ENCODE measurements at places on chromosomes 1 and 21.

GRCh38 chr1:116404699-116405098 is 31.7 kb downstream of the ATP1A1 start:
- no peak for DNase-seq

DNA sequence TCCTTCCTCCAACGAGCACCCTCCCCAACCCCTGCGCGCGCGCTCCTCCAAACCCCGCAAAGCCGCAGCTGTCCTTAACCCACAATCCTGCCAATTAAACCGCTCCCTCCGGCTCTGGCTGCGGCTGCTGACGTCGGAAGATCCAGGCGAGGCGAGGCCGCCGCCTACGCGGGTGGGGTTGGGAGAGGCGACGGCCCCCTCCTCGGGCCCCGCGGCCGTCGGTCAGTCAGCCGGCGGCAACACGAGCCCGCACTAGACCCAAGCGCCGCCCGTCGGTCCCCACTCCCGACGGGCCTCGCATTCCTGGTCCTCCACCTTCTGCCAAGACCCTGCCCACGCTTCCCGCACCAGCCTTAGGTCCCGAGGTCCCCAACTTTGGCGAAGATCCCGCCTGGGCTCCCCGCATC is 75.4 kb downstream of the VWA5B1 start:
- DNase-seq = no peak

DNA sequence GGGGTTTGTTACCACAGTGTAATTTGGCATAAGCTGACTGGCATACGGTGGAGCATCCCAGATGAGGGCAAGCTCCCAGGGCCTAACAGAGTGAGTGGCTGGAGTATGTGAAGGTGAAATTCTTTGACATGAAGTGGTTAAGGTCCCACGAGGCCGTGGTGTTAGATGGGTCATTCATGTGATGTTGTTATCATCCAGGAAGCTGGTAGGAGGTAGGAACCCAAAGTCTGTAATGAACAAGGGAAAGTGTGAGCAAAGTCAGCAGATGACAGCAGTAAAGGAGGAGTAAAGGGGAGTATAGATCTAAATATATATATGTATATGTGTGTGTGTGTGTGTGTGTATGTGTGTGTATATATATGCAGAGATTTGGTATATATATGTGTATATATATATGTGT is 47.6 kb downstream of the MDM4 start:
- no peak for DNase-seq

- DNase-seq = no peak
Measured at GRCh38 chr1:193448682-193449461, 262.5 kb upstream of the B3GALT2 start.

DNA sequence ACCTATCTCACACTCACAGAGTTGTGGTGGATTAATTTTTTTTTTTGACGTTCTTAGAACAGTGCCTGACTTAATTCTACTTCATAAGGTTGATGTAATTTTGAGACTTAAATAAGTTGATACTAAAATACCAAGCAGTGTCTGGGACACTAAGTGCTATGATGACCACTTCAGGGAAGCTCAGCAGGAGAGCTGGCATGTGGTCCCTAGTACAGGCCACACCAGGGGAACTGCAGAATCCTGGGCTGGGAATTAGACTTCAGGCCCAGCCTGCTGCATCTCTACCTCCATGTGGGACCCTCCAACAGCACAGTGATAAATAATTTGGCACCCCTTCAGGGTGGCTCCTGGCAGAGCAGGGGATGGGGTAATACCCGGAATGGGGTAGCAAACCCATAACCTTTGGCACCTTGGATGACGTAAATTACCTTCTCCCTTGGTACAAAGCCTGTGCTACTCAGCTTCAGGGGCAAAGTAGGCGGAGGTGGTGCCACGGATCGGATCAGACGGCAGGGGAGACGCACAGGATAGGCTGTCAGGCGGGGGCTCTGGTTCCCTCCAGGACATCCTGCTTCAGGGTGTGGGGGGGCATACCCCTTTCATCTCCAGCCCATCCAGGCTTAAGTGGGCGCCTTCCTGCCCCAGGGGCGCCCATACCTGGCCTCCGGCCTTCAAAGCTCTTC is 4.8 kb downstream of the MFSD2A start:
- DNase-seq = no peak

- no peak for DNase-seq
Measured at GRCh38 chr1:53686965-53687267, 52.0 kb downstream of the GLIS1 start.

DNA sequence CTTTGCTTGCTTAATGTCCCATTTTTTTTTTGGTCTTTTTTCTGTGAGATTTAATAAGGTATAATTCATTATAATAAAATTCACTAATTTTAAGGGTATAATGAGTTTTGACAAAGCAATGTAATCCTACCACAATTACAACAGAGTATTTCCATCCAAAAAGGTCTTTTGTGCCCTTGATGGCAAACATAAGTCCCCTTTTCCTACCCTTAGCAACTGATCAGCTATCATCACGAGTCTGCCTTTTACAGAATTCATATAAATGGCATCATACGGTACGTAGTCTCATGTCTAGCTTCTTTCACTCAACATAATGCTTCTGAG is 7.5 kb downstream of the SDHB start:
- DNase-seq = no peak

- DNase-seq = no peak
Measured at GRCh38 chr1:55217226-55217986, 2.2 kb upstream of the USP24 start.

DNA sequence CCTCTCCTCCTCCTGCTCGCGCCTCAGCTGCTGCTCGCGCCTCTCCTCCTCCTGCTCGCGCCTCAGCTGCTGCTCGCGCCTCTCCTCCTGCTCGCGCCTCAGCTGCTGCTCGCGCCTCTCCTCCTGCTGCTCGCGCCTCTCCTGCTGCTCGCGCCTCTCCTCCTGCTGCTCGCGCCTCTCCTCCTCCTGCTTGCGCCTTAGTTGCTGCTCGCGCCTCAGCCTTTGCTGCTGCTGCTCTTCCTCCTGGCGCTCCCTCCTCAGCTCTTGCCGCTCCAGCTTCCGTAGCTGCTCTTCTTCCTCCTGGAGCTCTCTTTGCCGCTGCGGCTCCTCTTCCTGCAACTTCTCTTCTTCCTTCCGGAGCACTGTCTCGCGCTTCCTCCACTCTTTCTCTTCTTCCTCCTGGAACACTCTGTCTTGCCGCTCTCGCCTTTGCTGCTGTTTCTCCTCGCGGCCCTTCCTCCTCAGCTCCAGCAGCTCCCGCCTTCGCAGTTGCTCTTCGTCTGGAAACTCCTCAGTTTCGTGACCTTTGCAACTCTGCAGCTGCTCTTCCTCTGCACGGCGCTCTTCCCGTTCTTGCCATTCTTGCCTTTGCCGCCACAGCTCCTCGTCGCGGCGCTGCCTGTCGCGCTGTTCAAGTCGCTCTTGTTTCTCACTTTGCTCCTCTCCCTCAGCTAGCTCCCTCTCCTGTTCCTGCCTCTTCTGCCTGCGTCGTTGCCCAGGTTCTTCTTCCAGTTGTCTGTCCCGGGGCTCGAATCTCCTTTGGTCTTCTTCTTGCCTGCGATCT is 3.0 kb downstream of the TCHH start:
- DNase-seq = no peak

- no peak for DNase-seq
Measured at GRCh38 chr1:242055749-242056320, 56.9 kb upstream of the MAP1LC3C start.

DNA sequence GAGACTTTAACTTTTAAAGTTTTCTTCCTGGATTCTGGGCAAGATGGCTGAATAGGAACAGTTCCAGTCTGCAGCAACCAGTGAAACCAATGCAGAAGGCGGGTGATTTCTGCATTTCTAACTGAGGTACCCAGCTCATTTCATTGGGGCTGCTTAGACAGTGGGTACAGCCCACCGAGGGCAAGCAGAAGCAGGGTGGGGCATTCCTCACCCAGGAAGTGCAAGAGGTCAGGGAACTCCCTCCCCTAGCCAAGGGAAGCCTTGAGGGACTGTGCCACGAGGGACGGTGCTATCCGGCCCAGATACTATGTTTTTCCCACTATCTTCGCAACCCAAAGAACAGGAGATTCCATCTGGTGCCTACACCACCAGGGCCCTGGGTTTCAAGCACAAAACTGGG is 121.0 kb downstream of the VAV3 start:
- no peak for DNase-seq

DNA sequence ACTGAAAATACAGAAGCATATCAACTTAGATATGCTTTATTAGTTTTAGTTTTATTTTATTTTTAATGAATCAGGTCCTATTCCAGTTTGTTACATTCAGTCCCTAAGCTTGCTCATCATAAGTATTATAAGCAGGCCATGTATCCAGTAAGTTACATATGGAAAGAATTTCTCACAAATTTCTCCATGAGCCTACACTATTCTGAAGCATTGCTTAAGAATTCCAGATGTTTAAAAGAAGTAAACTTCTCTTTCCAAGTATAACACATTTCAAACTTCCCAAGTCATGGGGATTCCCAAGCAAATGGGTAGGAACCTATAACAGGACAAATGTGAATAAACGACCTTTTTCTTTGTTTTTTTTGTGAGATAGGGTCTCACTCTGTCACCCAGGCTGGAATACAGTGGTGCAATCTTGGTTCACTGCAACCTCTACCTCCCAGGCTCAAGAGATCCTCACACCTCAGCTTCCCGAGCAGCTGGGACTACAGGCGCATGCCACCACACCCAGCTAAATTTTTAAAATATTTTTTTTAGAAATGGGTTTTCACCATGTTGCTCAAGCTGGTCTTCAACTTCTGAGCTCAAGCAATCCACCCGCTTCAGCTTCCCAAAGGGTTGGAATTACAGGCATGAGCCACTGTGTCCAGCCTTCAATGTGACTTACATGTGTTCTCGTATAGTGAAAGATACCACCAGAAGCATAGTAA is 39.0 kb downstream of the ST7L start:
- DNase-seq = no peak

GRCh38 chr1:226619031-226619430 is 70.5 kb downstream of the STUM start:
- DNase-seq = no peak

DNA sequence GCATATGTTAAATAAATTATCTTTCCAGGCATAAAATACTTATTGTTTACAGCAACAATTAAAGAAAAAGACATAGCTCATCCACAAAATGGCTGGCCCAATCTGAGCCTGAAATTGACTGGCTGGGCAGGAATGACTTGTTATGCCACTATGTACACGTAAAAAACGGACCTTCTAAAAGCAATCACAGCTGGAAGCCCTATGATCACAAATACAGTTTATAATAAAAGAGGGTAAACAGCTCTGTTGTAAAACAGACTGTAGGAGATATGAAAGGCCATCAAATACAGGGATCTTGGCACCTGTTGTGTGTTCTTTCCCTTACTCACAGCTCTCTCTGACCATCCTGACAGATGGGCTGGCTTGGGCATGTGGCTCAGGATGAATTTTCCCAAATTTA is 70.5 kb upstream of the DMRTA2 start:
- no peak for DNase-seq

GRCh38 chr1:31776516-31776915 is 12.4 kb upstream of the ADGRB2 start:
- DNase-seq = no peak

DNA sequence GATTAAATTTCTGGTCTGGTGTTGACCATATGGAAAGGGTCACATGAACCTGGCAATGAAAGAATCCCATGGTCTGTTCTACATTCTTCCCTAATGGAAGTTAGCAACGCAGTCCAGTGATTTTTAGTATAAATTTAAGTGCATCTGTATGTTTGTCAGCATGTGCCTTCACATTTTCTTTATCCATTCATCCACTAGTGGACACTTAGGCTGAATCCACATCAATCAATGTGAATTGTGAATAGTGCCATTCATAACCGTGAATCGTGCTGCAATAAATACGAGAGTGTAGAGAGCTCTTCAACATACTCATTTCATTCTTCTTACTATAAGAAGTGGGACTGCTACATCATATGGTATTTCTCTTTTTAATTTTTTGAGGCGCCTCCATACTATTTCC is 12.7 kb upstream of the IFI16 start:
- no peak for DNase-seq

- no peak for DNase-seq
Measured at GRCh38 chr1:225813214-225813964, 3.5 kb downstream of the EPHX1 start.

DNA sequence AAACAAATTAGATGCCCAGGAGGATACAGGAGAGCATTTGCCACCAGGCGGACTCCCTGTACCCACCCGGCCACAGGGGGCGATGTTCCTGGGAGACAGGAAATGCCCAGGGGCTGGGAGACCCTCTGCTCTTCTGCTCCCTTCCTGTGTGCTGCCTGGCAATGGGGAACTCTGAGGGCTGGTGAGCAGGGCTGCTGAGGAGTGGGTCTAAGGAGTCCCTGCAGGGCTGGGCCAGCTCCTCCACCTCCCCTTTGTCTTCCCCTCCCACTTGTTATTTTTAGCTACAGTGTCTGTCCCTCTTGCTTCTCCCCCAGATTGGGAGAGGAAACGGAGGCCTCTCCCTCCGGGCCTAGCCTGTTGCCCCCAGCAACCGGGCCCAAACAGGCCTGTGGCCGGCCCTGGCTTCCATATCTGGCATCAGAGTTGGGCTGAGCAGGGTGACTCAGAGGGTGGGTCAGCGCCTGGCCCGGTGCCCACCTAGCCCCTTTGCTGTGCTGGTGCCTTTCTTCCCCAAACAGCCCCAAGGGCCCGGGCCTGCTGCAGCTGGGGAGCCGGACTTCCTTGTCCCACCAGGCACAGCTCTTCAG is 11.6 kb downstream of the LMNA start:
- no peak for DNase-seq

GRCh38 chr1:236016782-236017400 is 48.0 kb downstream of the NID1 start:
- DNase-seq = no peak

- no peak for DNase-seq
Measured at GRCh38 chr1:51567653-51568052, 48.6 kb upstream of the EPS15 start.

- no peak for DNase-seq
Measured at GRCh38 chr1:28308750-28309149, 20.1 kb upstream of the MED18 start.

DNA sequence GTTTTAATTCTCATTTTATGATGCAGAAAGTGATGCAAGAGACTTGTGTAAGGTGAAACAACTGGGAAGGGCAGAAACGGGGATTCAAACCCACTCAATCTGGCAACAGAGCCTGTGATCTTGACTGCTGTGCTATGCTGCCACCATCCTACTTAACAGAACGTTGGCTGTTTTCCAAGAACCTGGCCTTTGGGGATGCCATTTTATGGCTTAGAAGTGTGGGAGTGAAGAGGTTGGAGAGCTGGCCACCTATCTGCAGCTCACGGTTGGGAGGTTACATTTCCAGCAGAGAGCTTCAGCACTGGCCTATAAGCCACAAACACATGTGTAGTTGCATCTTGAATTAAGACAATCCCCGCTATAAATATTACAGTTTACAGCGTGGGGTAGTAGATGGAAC is 235.3 kb downstream of the PRDM2 start:
- DNase-seq = no peak
